NCI-H187 treated with DMSO at 0.1 percent for 48 hours (cell line): ENCODE measurements at places on chromosomes 3 and 15.

DNA sequence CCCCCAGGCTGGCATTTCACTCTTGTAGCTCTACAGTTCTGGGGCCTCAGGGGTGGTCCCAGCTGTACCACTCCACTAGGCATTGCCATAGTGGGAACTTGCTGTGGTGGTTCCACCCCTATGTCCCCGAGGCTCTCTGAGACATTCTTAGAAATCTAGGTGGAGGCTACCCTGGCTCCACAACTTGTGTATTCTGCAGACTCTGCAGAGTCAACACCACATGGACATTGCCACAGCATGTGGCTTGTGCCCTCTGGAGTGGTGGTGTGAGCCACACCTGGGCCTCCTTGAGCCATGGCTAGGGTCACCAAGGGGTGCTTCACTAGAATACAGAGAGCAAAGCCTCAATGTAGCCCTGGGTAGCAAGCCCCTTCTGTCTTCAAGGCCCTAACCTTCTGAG is 54.4 kb upstream of the STRIT1 start:
- no peak for DNase-seq

- no peak for DNase-seq
These were observed 210.5 kb downstream of the DTWD1 start for GRCh38 chr15:49831206-49831965.

- DNase-seq = no peak
These were observed 172.7 kb downstream of the WDR72 start for GRCh38 chr15:53586799-53587198.

GRCh38 chr3:149291178-149291577 is 42.3 kb downstream of the TM4SF18 start:
- no peak for DNase-seq

DNA sequence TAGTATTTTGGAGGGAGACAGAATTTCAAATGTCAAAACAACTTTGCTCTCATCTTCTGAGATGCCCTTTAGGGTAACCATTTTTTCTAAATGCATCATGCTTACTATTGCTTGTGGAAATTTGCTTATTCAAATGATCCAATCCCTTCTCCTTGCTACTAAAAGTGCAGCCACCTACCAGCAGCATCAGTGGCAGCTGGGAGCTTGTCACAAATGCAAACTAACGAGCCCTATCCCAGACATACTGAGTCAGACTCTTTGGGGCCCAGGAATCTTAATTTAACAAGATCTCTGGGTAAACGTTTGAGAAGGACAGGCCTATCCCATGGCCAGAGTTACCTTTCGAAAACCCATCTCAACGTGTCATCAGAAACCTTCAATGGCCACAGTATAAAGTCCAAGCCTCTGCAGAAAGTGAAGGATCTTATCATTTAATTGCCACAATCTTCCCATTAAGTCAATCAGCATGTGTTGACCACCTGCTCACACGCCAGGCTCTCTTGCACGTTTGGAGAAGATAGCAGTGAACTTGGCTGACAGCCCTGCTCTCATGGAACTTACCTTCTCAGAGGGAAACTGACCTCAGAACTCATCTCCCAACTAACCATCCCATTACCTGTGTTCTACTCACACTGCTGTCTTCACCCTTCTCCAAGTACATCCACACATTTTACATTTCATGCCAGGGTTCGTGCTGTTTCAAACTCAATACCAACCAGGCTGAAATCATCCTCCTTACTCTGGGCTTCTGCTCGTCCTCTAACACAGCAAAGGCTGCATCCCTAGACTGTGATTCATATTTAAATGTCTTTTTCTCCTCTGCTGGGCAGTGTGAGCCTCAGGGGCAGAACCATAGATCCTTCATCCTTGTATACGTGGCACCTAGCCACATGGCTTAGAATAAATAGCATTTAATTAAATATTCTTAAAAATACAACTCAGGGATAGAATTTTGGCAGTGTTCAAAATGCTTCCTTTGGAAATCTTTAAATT is 24.8 kb upstream of the VGLL4 start:
- no peak for DNase-seq

DNA sequence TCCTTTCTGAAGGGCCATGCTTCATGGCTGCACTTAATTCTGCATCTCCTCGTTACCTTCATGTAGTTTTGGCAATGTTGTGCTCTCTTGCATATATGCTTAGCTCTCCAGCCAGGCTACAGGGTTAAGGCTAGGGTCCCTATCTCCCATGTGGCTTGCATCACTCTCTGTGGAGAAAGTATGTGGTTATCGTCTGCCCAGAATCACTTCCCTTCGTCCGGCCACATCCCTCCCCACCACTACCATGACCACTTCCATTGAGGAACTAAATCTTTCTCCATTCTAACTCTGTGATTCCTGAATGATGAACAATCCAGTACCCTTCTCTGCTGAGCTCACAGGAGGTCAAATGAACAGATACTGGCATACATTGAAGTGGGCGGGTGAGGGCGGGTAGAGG is 34.0 kb downstream of the WWTR1 start:
- no peak for DNase-seq

- DNase-seq = no peak
These were observed 53.5 kb upstream of the LCTL start for GRCh38 chr15:66619152-66619903.

- no peak for DNase-seq
These were observed 36.3 kb upstream of the PSMD6 start for GRCh38 chr3:64059484-64060175.

GRCh38 chr15:71496336-71496955 is 313.9 kb upstream of the NR2E3 start:
- no peak for DNase-seq

GRCh38 chr3:168030577-168030976 is 65.1 kb downstream of the GOLIM4 start:
- peak; percentile 63 for DNase-seq

DNA sequence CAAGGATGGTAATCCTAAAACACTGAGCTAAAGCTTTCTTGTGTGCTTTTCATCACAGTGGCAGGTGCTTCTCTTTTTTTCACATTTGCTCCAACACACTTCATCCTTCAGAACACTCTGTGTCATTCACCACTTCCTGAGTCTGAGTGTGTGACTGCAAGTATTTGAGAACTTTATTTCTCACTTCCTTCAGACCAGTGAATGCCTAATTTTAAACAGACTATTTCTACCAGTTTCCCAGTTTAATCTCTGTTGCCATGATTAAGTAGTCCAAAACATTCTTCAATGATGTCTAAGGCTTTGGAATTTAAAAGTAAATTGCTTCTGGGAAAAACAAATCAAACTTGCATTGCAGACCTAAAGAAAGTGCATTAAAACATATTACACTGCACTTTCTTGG is 541.2 kb downstream of the RBMS3 start:
- no peak for DNase-seq

DNA sequence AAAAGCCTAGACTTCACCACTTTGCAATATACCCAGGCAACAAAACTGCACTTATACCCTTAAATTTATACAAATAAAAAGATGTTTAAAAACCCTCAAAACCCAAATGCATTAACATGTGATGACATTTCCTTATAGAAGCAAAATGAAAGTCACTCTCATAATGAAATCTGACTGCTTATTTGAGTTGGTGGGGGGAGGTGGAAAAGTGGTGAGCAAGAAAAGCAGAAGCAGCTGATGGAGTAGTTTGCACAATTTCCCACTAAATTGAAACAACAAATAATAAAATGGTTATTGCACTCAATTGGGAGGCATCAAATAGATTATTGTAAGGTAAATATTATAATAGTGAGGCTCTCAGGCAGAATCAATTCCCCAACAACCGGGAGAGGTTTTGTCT is 54.0 kb upstream of the GADL1 start:
- no peak for DNase-seq

- DNase-seq = no peak
These were observed 97.8 kb upstream of the AADACL2 start for GRCh38 chr3:151635905-151636304.

DNA sequence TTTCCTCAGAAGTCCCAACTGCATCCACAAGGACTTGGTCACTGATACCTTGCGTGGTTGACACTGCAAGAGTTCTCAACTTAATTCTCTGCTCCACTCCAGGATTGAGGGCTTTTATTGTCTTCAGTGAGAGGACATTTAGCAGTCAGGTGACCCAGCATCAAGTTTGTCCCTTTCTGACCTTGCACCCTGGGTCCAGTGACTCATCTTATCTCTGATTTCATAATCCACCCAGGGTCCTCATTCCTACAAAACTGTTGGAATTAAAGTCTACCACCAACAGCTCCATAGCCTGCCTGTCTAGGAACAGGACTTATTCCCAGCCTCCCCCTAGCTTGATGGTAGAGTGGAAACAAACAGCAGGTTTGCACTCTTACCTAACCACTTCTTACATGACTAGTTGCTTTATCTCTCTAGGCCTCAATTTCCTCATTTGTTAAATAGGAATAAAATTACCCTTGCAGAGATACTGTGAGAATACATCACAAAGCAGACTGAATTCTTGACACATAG is 151.3 kb upstream of the LPP start:
- DNase-seq = no peak

DNA sequence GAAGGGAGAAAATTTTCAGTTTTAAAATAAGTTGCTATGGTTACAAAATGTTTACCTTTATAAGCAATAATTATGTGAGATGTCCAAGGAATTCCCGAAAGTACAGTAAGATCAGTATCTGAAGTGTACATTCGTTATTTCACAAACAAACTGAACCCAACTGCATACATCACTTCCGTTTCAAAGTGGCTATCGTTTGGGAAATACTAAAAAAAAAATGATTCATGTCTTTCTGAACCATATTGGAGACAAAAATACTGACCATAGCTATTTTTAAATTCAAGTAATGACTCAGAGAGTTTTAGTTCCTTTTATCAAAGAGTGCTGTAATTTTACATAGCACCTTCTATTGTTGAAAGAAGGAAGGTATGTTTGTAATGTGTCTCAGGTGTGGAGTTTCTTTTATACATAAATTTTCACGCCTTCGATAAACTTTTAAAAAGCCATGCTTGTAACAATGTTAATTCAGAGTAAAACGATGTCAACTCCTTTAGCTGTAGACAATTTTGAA is 8.0 kb upstream of the ANKRD28 start:
- no peak for DNase-seq

- no peak for DNase-seq
These were observed 53.3 kb upstream of the CHMP2B start for GRCh38 chr3:87173776-87174175.

DNA sequence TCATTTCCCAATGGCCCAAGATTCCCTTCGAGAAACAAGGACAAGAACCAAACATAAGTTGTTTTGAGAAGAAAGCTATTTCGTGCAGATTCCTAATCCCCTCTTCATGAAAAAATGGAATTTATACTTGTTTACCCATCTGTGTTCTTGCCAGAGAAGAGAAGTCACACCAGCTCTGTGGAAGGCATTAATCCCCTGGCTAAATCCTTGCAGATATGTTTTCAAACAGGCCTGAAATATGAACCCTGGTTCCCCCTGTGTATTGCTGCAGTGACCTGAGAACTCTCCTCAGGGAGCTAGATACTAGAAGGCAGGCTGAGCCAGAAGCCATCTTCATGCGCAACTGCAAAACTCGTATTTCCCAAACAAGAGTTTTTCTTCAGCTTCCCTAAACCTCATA is 337.7 kb downstream of the NEK10 start:
- no peak for DNase-seq

DNA sequence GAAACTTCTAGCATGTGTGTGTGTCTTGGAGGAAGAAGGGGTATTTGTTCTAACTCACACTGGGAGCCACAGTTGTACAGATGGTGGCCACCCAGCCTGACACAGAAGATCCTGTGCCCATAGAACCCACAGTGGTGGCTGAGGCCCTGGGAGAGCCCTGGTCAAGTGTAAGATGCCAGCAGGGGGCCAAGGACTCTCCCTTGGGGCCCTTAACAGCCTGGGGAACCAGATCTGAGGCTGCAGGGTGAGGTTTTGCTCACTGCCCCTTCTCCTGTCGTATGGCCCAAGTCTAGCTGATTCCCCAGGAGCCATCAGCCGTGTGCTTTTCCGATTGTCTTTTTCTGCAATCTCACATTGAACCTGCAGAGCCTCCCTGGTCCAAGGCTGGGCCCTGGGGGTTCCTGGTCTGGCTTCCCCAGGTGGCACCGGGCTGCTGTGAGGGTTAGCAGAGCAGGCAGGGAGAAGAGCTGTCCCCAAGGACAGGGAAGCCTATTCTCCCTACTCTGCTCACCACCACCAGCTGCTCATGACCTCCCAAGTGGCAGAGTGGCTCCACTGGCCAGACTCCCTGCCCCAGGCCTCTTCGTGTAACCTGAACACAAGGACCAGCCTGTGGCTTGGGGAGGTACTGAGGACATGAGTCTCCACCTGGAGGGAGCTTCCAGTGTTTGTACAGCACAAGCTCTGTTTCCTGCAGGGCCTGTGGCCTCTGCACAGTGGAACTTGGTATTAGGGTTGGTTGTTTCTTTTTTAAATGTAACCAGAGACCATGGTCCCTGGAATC is 51.9 kb downstream of the CA12 start:
- DNase-seq = no peak

GRCh38 chr3:193947596-193947995 is 188.4 kb upstream of the HES1 start:
- DNase-seq = no peak

DNA sequence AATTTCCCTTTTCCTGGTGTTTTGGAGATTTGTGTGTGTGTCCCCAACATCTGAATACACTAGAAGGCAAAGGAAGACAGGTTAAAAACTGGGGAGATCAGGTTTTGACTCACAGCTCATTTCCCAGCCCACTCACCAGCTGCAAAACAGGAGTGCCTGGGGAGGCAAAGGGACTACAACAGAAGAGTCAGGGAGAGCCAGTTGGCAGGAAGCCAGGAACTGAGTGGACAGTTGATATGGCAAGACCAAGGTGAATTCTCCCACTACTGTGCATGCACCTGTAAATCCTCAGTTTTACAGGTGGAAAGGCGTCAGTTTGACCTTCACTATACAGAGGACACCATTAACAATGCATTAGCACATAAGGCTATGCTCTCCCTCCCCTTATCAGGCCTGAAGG is 901.5 kb upstream of the SEMA6D start:
- DNase-seq = peak; percentile 11

DNA sequence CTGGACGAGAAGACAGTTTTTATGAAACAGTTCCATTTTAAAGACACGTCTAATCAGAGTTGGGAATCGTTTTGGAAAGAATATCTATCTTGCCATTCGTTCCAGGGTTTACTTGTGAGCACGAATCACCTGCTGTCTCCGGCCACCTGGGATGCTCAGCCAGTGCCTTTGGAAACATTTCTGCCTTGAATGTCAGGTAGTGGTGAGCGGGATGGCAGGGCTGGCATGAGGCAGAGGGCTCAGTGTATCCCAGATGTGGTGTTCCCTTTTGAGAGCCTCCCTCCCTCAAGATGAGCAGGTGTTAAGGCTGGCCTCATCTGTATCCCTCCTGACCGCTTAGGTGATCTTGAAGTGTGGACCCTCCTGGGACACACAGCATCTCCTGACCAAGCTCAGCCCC is 47.9 kb upstream of the PLXNA1 start:
- no peak for DNase-seq

DNA sequence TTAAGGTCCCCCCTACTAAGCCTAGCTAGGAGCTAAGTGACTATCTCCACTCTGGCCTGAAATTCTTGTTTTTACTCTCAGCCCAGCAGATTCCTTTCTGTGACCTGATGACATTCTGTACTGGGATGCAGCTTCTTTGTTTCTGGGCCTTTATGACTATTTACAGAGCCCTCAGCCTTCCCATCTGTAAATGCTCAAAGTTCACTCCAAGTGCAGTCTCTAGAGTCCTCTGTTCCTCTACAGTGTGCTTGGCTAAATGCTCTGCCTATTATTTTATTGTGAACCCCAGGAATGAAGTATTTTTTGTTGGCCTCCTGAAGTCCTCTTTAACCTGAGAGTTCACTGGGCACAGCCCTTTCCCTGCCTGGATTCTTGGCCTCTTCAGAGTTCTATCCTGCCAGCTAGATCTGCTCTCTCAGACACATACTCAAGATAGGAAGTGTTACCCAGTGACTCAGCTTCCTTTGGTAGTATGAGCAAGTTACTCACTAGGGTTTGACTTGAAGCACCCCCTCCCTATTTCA is 278.1 kb upstream of the P2RY1 start:
- DNase-seq = no peak
